Large intestine (tissue), 12 donors: ENCODE measurements at places on chromosomes 6 and 20. TPM values are rescaled to one million over a fixed set of nuclear protein-coding genes. Genes with fewer than 3 reads are reported as not detected.

RALGAPA2 gene
- polyA plus RNA-seq, result 33.1 TPM

PTCHD4 gene
- polyA plus RNA-seq, result 0.70 TPM

MUC21 gene
- polyA plus RNA-seq, result not detected

SLC13A3 gene
- 3.7 TPM for polyA plus RNA-seq

RUNX2 gene
- 2.6 TPM for polyA plus RNA-seq

PLN gene
- polyA plus RNA-seq, result 18.4 TPM

HEBP2 gene
- polyA plus RNA-seq, result 31.6 TPM

TTLL9 gene
- polyA plus RNA-seq, result 1.0 TPM

NOL4L gene
- 81.7 TPM for polyA plus RNA-seq

HLA-DMB gene
- 23.9 TPM for polyA plus RNA-seq

OVOL2 gene
- 4.4 TPM for polyA plus RNA-seq

SOX18 gene
- polyA plus RNA-seq, result 5.3 TPM

ELOVL4 gene
- 3.3 TPM for polyA plus RNA-seq

ADGRG6 gene
- 41.8 TPM for polyA plus RNA-seq

TSBP1 gene
- polyA plus RNA-seq, result not detected

PGC gene
- polyA plus RNA-seq, result 0.16 TPM

ARFGEF3 gene
- 7.3 TPM for polyA plus RNA-seq

SNAP25 gene
- 25.6 TPM for polyA plus RNA-seq

SDHAF4 gene
- polyA plus RNA-seq, result 13.4 TPM

ADGRF5 gene
- polyA plus RNA-seq, result 8.3 TPM

CTNNBL1 gene
- polyA plus RNA-seq, result 40.1 TPM

DZANK1 gene
- 2.4 TPM for polyA plus RNA-seq

HLA-DPA1 gene
- polyA plus RNA-seq, result 163 TPM

ABCC10 gene
- 32.7 TPM for polyA plus RNA-seq

CRISP3 gene
- 0.06 TPM for polyA plus RNA-seq

ZSCAN9 gene
- 20.0 TPM for polyA plus RNA-seq

FAM83B gene
- 13.0 TPM for polyA plus RNA-seq

ZC2HC1B gene
- not detected for polyA plus RNA-seq

MAS1 gene
- 0.01 TPM for polyA plus RNA-seq

PPP1R3G gene
- polyA plus RNA-seq, result 2.4 TPM

NOTCH4 gene
- polyA plus RNA-seq, result 8.1 TPM

GGTLC1 gene
- 0.16 TPM for polyA plus RNA-seq

HEY2 gene
- 1.8 TPM for polyA plus RNA-seq

RIMS1 gene
- 4.2 TPM for polyA plus RNA-seq

ATAT1 gene
- 36.6 TPM for polyA plus RNA-seq

C6orf52 gene
- 12.7 TPM for polyA plus RNA-seq

ULBP1 gene
- 0.03 TPM for polyA plus RNA-seq

DAAM2 gene
- 17.8 TPM for polyA plus RNA-seq

MUC22 gene
- polyA plus RNA-seq, result not detected

DDX43 gene
- polyA plus RNA-seq, result 0.63 TPM

MLN gene
- 154 TPM for polyA plus RNA-seq

BPIFB1 gene
- polyA plus RNA-seq, result not detected

OR12D3 gene
- polyA plus RNA-seq, result not detected

RSPO4 gene
- polyA plus RNA-seq, result 0.28 TPM

TNFRSF21 gene
- 22.8 TPM for polyA plus RNA-seq
